ENCODE measurements at places on chromosomes 1 and 21.

DNA sequence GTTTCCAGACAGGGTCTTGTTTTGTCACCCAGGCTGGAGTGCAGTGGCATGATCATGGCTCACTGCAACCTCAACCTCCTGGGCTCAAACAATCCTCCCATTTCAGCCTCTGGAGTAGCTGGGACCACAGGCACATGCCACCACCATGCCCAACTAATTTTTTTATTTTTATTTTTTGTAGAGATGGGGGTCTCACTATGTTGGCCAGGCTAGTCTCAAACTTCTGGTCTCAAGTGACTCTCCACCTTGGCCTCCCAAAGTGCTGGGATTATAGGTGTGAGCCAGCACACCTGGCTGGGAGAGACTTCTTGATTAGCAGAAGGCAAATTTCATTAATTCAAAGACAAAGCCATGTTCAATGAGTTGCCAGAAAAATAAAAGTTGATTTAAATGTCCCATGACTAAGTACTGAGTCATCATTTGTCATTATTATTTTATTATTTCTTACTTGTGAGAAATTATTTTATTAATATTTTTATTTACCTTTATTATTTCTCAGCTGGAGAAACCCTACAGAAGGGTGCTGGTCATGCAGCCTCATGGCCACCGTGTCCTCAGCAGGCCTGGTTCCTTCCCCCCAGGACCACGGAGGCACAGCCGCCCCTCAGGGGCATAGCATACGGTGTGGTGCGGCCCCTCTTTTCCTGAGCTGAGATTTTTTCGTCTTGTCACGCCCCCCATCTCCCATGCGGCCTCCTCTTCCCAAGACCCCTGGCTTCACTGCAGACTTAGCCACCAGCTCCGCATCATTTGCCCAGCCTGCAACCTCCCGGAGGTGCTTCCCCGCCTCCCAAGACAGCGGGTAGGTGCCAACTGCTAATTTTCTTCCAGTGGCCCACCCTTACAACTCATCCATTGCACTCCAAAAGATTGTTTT, 55.3 kb upstream of the SIM2 start:
- no peak for DNase-seq

DNA sequence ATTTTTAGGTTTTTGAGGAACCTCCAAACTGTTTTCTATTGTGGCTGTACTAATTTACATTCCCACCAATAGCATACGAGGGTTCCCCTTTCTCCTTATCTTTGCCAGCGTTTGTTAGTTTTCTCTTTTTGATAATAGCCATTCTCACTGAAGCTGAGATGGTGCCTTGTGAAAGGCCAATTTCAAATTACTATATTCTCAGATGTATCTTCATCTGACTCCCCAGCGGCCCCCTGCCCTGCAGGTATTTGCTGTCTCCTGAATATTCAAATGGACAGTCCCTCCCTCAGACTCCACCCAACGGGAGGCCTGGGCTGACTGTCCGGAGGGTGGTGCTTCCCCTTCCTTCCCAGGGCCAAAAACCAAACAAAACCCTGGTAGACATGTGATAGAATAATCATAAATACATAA, 33.5 kb upstream of the TARBP1 start:
- DNase-seq, result no peak

- no peak for DNase-seq
These were observed 8.4 kb upstream of the TNNI1 start for GRCh38 chr1:201429736-201430501.

DNA sequence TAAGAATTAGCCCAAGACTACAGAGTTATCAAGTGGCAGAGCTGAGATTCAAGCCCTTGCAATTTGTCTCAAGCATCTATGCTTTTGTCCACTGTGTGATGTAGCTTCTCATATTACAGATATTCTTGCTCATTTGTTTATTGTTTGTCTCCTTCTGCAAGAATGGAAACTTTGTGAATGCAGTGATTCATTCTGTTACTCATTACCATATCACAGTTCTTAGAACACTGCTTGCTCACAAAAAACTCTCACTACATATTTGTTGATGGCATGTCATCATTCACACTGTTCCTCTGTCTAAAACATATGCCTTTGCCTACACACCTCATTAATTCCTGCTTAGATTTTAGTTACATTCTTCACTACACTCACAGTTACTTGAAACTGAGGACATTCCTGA, 1198.9 kb downstream of the PLA2G4A start:
- DNase-seq, result no peak

DNA sequence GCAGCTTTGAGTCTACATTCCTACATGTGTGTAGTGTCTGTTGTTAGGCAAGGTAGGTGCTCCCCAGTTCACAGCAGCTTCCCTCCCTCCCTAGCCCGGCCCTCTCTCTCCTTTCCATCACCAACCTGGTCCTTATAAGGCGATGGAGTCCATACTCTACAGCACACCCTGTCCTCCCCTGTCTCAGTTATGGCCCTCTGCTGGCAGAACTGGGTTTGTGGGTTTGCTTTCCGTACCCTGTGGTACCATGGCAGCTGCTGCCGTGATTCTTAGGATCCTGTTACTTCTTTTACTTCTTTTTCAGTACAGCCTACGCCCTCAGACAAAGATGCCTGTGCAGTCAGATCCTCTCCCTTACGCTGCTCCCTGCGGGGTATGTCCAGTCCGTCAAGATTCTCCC, 31.7 kb downstream of the AK5 start:
- DNase-seq, result no peak

- DNase-seq, result no peak
These were observed 4.3 kb upstream of the CD1D start for GRCh38 chr1:158176399-158176798.
